HuH-7.5 (cell line): ENCODE measurements at places on chromosomes 6 and 20.

DNA sequence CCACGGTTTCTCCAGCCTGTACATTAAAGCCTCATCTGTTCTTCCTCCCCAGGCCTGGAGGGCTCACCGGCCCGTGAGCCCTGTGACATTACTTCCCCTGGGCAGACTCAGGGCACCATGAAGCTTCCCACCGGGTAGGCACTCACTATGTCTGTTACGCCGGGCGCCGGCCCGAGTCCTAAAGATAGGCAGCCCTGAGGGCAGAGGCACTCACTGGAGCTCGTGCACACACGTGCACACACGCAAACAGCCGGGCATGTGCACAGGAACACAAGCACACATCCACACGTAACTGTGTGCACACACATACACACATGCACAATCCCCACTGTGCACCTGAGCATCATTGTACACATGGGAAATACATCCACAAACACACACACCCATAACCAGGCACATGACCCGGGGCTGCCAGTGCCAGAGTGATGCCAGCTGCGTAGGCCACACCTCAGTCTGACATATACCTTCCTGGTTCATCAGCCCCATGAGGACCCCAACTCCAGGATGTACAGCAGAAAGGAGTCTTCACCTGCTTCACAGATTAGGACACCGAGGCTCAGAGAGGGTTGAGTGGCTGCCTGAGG is 83.7 kb downstream of the YTHDF1 start:
- DNase-seq = no peak

GRCh38 chr6:101760843-101761621 is 367.5 kb downstream of the GRIK2 start:
- peak; percentile 6 for DNase-seq

- no peak for DNase-seq
Observed at GRCh38 chr6:106124437-106125430, 38.6 kb downstream of the PRDM1 start.

GRCh38 chr20:4101910-4102309 is 86.6 kb upstream of the RNF24 start:
- no peak for DNase-seq
